Activated effector memory CD4-positive, alpha-beta T cell treated with anti-CD3 and anti-CD28 coated beads, Interleukin-2, amount 50 U/mL, for 16 hours (primary cell): ENCODE measurements at places on chromosomes 12 and 14.

DNA sequence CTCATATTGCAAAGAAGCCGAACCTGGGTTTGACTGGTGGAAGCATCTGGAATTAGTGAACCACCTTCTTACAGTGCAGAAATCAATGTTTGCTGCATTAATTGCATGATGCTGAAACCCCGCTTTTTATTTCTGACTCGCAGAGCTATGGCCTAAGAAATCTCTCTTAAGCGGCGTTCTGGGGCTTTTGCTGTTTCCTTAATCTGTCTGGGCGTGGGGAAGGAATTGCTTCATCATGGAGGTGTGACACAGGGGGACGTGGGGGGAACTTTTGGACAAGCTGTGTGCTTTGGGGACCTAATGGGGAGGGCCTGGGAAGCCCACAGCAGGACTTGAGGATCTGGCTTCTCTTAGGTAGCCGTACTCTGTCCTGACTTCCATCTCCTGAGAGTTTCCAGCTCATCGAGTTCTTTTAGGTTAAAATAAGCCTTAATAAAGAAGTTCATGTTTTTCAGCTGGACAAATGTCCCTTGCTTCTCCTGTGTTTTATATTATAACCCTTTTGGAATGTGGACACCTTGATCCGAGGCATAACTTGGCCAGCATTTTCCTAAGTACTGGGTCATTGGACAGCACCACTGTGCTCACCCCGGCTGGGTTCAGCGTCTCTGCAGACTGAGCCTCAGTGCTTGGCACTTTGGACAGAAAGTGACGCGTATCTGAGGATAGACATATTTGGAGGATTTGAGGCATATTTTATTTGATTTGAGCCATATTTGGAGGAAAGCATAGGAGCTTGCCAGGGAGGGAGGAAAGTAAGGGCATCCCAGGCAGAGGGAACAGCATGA, 192.1 kb upstream of the MYL2 start:
- DNase-seq: no peak

DNA sequence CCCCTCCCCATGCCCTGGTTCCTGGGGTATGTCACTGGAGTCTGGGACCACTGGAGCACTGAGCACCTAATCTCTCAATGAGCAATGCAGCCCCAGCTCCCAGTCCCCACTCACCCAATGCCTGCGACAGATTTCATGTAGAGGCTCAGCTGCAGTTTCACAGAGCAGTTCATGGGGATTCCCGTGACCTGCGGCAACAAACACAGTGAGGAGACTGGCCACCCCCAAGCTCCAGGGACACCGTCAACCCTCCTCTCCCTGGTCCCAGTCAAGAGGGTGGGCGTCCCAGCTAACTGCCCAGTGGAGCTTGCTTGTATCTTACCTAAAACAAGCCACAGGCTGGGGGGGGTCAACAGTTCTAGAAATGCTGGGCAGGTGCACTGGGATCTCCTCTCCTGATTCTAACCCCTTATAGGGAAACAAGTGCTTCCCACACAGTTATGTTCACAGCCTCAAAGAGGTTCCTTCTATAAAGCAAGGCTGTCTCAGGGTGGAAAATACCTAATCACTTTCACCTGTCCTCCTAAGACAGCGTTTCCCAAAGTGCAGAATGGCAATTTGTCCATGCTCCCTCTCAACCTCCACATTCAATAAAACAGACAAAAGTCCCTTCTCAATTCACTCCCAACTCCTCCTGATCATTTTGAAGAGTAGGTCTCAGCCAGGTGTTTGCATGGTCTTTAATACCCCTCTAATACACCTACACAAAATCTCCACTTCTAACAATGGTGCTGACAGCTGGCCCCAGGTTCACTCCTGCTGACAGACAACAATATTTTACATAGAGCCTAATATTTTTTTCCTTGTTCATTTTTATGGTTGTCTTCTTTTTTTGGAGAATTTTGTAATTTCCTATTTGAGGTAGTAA, 68.3 kb downstream of the SCARB1 start:
- DNase-seq: no peak

DNA sequence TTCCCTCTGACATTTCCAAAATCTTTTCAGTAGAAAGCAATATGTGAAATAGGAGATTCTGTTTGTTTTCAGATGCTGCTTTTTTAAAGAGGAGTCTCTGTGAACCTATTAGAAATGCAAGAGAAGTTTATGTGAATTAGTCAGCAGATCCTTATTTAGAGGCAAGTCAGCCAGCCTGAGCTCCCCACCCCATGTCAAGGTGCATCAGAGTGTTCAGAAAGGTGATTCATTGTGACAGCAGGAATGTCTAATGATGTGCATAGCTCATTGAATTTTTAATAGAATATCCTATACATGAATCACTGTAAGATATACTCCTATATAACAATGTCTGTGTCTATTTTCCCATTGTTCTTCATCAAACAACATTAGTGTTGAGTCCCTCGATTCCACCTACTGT, 1222.4 kb upstream of the USP15 start:
- DNase-seq: no peak

- no peak for DNase-seq
These were observed 74.4 kb downstream of the ARMH4 start for GRCh38 chr14:58077621-58078020.

DNA sequence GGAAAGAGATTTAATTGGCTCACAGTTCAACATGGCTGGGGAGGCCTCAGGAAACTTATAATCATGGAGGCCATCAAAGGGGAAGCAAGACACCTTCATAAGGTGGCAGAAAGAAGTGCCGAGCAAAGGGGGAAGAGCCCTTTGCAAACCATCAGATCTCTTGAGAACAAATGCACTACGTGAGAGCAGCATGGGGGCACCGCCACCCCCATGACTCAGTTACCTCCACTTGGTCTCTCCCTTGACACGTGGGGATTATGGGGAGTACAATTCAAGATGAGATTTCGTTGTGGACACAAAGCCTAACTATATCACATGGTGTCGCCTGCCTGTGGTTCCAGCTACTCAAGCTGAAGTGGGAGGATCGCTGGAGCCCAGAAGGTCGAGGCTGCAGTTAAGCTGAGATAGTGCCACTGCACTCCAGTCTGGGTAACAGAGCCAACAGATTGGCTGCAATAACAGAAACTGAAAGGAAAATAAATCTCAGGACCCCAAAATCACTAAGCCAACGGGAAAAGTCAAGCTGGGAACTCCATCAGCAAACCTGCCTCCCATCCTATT, 10.0 kb upstream of the CDCA4 start:
- DNase-seq: no peak

DNA sequence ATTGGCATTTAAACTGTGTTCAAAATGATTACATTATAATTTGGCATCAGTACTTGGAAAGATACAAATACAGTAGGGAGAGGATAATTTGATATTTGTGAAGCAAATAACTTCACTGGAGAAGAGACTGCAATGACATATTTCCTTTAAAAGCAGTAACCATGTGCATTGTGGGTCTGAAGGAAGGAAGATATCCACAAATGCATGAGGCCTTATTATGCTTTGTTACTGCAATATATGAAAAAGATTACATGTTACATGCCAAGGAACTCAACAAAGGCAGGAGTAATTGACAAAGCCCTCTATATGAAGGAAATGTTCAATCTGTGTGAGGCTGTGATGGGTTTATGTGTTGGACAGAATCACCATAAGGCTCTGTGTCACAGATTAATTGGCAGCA, 391.5 kb downstream of the APAF1 start:
- DNase-seq: no peak

- DNase-seq: no peak
These were observed 1202.3 kb downstream of the GALC start for GRCh38 chr14:86790408-86791364.

DNA sequence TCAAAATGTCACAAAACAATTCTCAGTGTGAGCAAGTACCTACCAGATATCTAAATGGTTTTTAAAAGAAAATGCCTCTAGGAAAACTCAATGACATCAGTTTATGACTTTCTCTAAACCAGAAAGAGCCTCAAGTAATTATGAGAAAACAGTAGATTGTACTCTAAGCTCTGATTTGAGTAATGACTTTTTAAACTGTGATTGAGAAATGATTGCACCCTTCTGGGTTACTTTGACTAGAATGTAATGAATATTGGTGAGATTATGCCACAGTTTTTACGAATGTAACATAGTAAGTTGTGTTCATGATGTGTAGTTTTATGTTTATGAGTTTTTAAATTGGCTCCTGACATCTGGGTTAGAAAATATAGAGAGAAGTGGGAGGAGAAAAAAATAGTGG, 68.8 kb downstream of the ALX1 start:
- DNase-seq: no peak

DNA sequence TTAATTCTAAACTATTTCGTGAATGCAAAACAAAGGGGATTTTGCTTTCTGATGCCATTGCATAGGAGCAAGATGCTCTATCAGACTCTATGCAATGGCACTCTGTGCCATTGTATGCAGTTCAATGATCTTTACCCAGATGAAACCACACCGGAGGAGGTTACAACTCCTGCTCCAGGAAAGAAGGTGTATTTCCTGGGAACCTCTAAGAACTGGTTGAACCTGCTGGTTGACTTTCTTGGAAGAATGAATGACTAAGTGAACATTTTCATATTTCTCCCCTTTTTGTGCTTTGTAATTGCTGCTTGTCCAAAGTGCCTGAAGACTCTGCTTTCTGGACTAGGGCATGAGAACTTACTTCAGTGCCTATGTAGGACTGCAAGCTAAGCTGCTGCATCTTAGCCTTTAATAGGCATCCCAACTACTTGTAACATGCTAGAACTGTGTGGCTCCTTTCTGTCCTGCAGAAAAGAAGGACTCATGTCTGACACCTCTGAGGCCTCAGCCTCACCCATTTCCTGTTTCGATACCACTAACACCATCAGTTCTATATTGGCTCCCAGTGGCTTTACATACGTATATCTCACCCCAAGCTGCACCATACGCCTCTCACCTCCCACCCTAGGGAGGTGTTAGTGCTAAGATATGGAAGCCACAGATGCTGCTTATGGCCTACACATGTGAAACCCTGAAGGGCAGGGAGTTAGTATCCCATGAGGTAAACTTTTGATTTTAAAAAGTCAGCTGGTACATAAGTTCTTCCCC, 193.5 kb upstream of the CNOT2 start:
- no peak for DNase-seq

DNA sequence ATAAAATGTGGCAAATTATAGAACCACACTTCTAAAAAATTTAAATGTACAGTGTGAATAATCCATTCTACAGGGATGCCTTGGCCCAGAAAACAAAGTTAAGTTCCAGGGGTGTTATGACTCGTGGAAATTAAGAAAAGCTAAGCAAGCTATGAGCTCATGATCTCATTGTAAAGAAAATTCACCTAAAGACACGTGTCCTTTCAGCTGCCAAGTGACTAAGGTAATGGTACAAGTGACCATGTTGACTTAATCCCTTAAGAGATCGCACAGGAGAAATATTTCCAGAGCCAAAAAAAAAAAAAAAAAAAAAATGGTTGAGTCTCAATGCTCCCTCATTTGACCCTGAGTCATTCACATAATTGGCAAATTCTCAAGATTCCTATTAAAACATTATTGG, 51.4 kb upstream of the ANO2 start:
- DNase-seq: no peak

DNA sequence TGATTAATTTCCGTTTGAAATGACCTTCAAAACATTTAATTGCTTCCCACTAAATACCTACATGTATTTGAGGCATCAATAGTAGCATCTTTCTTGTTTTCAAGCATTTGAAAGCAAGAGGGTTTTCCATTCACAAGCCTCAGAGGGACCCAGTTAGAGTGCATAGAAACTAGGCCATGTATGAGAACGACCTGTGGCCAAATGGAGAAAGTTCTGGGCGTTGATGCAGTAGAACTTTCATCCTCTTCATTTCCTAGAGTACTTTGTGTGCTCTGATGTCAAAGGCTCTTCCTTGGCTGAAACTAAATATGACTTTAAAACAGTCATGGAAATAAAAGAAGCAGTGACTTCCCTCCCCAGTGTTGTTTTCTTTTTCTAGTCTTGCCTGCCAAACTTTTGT, 944 bp upstream of the DHRS7 start:
- no peak for DNase-seq

GRCh38 chr12:121239351-121240061, 29.6 kb downstream of the P2RX4 start:
- DNase-seq: no peak

GRCh38 chr12:28512406-28512805, 322.1 kb downstream of the CCDC91 start:
- no peak for DNase-seq

- DNase-seq: no peak
These were observed 56.6 kb downstream of the SUDS3 start for GRCh38 chr12:118432812-118433545.

DNA sequence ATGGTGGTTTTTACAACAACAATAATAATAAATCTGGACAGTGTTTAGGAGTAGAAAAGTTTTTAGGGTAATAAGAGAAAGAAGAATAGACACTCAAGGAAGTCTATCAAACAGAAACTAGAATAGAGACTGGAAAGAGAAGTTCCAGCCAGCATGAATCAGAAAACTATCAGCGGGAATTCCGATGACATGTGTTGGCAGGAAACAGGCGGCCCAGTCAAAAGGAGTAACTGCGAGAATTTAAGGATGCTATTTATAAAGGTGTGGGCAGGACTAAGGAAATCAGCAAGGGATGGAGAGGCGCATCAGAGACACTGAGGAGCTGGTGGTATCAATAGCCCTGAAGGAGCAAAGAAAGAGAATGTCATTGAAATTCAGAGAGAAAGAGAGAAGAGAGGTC, 89.9 kb downstream of the TBX5 start:
- DNase-seq: no peak

DNA sequence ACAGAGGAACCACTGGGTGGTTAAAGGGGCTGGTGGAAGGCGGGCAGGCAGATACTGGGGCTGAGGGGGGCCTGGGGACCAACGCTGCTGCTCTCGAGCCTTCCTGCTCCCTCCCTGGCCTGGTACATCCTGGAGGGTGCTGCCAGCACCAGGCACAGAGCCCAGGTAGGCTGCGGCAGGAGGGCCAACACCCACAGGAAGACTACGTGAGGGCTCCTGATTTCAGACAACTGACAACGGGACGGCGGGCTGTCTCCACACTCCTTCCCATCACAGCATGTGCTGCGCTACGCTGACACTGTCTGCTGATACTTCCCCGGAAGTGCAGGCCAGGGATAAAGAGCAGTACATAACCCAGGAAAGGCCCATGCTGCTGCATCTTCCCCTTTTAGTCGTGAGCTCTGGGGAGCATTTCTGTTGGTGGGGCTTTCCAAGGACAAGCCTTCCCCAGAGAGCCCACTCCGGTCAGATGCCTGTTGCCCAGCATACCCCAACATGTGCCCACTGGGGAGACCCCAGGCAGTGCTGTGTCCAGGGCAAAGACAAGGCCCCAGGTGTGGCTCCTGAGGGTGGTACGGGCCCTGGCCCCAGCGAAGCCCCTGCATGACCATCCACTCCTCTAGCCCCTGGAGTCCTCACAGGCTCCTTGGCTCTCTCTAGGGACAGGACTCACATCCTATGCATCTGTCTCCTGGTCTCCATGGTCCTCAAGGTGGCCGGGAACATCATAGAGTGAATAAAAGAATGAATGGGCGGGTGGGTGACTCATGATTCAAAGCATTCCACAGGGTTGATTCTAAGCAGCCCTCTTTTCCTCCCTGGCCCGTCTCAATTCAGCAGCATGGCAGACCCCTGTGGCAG, 38.0 kb downstream of the CHGA start:
- DNase-seq: no peak

DNA sequence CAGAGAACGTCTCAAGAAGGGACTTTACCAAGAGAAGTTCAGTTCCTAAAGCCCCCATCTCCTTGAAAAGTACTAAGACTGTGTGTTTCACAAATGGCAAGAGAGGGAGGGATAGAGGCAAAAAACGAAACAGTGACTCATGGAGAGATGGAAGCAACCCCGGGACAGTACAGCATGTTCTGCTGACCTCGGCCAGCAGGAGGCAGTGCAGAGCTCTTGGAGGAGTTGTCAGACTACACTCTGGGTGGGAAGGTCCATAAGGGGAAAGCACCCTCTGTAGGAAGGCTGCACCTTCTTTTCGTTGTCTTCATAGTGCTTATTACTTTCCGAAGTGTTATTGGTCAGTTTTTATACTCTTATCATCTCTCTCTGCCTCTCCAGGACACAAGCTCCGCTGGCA, 525.2 kb upstream of the CCDC196 start:
- peak; percentile 87 for DNase-seq
